ENCODE measurements at places on chromosomes 2 and 18.

DNA sequence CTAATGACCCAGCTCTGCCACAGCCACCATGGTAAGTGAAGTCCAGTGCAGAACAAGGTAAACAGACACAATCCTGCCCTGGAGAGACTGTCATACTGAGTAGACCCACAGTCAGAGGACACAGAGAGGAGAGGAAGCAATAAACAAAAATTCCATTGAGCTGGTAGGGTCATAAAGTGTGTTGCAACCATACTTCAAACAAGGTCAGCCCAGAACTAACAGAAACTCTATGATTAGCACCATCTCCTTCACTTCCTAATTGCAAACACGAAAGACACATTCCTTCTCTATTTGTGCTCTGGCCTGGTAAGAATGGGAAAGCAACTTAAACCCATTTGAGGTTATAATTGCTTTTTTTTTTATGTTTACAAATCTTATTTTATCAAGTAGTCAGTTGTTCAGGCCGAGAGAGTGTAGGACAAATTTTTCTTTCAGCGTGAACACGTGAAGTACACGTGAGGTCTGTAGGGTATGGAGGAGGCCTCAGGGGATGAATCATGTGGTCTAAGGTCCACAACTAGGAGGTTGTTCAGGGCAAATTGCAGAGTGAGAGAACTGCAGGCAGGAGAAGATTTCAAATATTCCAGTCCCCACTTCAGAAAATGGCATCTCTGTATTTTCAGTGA lies 71.4 kb upstream of the GLS start:
- no peak for DNase-seq

- DNase-seq: no peak
Observed at GRCh38 chr2:104836841-104837240, 17.1 kb upstream of the POU3F3 start.

DNA sequence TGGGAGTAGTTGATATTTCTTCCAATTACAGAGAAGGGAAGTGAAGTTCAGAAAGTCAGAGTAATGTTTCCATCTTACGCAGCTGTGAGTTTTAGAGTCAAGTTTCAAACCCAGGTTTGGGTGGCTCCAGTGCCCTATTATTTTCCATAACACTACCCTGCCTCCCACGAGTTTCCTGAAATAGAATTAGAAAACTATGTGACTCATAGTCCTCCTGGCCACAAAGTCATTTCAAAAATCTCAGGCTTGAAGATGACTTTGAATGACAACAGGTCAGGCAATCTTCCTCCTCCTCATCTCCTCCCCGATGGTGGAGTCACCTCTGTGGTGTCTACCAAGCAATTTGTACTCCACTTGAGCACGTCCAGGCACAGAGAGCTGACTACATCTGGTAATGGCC lies 212.3 kb upstream of the TRIB2 start:
- DNase-seq: no peak

- DNase-seq: no peak
Observed at GRCh38 chr18:50836521-50836957, 16.7 kb upstream of the MRO start.

GRCh38 chr2:168849610-168850009 lies 40.6 kb downstream of the SPC25 start:
- DNase-seq: no peak

DNA sequence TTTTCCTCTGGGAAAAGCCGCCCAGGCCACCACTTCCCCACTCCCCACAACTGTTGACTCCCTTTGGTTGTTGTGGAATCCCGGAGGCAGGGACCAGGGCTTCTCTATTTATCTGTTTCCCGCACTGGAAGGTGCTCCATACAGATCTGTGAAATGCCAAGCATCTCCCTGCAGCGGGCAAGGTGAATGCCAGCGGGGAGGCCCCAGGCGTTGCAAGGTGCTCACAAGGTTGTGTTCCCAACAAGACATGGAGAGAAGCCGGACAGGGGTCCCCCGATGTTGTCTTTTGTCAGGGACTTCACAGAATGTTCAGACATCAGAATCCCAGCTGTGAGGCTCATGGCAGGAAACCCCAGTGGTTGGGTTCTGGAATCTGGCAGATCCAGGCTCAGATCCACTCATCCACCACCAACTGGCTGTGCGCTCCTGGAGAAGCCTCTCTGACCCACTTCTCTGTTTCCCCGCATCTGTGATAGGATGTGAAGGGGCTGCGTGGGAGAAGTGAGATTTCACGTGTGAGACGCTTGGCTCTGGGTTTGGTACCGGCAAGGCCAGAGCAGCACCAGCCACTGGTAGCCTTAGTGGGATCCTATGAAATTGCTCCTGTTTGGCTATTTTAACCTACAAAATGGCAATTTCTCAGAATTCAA lies 8.6 kb upstream of the NEU2 start:
- no peak for DNase-seq

DNA sequence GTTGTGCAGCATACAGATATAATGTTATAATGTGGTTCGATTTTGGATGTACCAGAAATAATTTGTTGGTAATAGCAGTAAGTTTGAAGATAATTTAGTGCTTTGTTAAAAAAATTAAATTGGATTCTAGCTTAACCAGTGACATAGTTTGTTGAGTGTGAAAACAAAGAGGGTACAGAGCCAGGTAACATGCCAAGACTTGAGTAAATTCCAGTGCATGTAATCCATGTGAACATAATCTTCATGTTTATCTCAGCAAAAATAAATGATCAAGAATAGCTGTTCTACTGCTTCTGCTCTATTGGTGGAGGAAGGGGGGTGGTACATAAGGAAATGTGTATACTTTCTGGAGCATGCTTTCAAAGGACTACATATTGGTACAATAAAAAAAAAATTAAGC lies 165.8 kb downstream of the DNAH7 start:
- no peak for DNase-seq

GRCh38 chr2:48209214-48209885 lies 303.1 kb upstream of the FBXO11 start:
- no peak for DNase-seq

- DNase-seq: no peak
Observed at GRCh38 chr2:134261398-134262131, 7.7 kb downstream of the MGAT5 start.

DNA sequence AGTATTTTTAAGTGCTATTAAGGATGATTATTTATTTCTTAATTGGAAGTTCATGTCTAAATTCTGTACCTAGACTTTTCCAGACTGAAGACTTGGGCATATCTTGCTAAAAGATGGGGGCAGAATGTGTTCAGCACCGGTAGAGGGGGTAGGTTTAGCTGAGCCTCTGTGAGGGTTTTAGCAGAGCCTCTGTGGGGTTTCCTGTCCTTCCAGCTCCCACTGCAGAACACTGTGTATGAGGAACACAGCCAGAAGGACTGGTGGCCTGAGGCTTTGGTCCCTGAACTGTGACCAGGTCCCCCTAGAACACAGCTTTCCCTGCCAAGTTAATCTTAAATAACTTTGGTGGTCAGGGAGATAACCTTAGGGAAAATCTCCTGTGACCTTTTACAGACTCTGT lies 123.4 kb upstream of the EPC2 start:
- DNase-seq: no peak

DNA sequence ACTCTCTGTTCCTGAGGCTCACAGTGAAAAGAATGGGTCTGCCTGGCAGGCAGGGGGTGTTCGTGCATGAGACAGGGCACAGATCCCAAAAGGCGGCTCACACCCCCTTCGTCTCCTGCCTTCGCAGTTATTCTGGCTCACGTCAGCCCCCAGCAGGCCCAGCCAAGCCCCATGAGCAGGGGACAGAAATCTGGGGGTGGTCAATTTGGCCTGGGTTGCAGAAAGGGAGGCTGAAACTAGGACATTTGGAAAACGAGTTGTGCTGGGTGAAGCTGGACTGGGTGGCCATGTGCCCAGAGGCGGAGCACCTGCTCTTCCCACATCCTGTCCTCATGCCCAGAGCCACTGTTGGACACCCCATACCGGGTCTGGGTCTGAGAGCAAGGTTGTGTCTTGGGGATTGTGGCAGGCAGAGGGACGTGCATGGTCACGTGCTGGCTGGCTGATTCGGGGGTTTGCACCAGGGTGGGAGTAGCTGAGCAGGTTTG lies 99.0 kb upstream of the MCFD2 start:
- no peak for DNase-seq

DNA sequence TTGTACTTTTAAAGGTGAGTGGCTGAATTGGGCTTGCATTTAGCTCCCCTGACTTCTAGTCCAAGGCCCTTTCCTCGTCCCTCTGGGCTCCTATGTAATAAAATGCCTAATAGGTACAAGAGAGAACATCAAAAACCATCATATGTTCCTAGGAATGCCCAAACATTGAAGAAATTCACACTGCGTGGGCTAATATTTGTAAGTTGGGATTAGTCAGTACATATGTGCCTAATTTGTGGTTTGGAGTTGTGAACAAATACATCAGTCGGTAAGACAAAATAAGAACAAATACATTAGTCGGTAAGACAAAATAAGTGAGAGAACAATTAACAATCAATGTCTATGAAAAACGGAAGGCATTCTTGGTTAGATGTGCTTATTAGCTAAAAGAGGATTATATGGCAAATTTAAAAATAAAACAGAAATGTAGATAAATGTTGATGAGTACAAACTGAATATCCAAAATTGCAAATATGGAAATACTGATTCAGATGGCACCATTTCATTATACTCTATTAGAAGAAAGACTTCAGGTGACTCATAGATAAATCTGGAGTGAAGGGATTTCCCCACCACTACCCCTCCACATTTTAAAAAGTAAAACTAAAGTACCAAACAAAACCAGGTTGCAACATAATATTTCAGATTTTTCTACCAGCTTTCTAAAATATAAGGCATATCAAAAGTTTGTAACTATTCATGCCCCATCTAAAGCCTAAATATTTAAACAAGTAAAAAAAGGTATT lies 325.4 kb downstream of the ZEB2 start:
- no peak for DNase-seq

- no peak for DNase-seq
Observed at GRCh38 chr2:109134741-109135358, 5.8 kb downstream of the SH3RF3 start.

DNA sequence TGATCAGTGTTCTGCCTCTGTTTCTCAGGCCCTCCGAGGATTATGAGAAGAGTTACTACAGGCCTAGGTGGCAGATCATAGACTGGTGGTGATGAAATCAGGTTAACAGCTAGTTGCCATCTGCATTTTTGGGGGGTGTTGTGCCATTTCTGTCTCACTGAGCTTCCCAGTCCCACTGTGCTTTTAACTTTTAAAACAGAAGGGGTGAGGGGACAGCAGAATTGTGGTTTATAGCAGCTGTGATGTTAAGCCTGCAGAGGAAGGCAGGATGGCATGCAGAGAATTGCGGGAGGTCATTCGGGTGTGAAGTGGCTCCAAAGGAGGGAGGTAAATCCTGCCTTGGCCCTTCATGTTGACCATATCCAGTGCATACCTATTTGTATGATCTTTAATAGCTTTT lies 5.0 kb downstream of the CAB39 start:
- no peak for DNase-seq

- no peak for DNase-seq
Observed at GRCh38 chr2:119734047-119734446, 25.7 kb upstream of the PTPN4 start.

- DNase-seq: no peak
Observed at GRCh38 chr2:16952805-16953204, 287.2 kb upstream of the CYRIA start.

- DNase-seq: no peak
Observed at GRCh38 chr18:61001138-61001537, 332.1 kb upstream of the CDH20 start.

DNA sequence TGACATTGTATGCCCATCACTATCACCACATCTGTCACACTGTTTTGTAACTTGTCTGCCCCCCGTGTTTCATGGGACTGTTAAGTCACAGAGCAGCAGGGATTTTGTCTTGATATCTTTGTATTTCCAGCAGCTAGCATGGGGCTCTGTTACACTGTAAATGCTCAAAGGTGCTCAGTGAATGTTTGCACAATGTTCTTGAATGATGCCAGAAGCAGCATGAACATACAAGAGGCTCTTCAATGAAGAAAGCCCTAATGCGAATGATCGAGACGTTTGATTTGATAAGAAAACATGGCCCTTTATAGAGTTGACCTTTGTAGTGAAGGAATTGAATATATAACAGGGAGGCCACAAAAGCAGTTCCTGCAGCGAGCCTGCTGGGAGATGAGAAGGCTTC lies 120.9 kb upstream of the TTC39C start:
- no peak for DNase-seq

GRCh38 chr2:78978340-78978739 lies 47.2 kb upstream of the REG3G start:
- DNase-seq: no peak

GRCh38 chr2:204538182-204539018 lies 6.9 kb upstream of the PARD3B start:
- no peak for DNase-seq

GRCh38 chr2:205902900-205903237 lies 183.1 kb downstream of the INO80D start:
- no peak for DNase-seq

GRCh38 chr2:43041173-43041591 lies 185.2 kb downstream of the ZFP36L2 start:
- DNase-seq: no peak

DNA sequence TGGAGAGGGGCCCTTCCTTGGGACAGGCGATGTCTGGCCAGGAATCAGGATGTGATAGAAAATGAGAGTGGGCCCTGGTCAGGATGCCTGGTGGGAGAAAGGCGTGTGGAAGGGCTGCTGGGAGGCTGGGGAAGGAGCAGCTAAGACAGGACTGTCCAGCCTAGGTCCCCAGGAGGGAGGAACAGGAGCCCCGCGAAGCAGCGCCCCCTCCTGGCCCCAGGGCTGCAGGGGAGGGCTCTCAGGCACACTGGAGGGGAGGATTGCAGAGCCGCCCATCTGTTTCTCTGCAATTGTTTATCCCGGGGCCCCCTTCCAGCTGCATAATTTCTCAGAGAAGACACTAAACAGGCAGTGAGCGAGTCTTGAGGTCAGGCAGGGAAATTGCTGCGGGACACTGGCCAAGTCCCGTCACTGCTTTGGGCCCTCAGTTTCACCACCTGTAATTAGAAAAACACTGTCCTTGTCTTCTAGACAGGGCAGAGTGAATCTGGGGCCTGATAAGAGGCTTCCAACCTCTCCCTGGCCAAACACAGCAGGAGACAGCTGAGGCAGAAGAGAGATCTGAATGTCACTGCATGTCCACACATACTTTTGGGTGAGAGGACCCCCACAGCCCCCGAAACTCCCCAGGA lies 3.9 kb upstream of the NPPC start:
- no peak for DNase-seq

DNA sequence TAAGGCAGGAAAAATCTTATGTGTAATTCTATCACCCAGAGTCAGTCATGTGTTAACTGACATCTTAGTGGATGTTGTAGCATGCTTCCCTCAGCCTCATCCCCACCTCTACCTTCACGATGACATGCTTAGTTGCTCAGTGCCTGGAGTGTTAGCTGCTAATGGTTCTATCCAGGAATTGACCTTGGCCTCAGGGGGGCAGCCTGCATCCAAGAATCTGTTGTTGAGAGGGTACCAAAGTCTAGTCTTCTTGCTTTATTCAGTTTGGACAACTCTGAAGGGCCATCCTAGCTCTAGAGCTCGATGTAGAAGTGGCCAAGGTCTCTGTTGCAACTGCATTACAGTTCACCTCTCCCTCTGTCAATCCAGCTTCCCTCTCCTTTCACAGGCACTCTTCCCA lies 61.2 kb downstream of the ACYP2 start:
- DNase-seq: no peak

DNA sequence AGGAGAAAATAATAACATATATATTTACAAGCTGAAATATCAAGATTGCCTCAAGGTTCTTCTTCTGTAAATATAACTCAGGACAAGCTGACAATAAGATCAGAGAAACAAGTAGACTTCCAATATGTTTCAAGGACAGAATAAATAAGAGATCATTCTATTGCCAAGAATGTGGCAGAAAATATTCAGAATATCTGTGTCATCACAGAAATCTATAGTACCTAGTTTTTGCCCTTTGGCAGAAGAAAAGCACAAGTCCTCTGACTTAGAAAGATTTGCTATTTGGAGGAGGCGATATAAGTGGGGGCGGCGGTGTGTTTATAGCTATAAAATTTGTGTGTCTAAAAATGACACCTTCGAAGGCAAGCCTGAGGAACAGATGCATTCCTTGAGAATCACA lies 34.3 kb downstream of the ARHGAP15 start:
- no peak for DNase-seq
